T1000 (cell line): ENCODE measurements at places on chromosomes 11 and 22.

DNA sequence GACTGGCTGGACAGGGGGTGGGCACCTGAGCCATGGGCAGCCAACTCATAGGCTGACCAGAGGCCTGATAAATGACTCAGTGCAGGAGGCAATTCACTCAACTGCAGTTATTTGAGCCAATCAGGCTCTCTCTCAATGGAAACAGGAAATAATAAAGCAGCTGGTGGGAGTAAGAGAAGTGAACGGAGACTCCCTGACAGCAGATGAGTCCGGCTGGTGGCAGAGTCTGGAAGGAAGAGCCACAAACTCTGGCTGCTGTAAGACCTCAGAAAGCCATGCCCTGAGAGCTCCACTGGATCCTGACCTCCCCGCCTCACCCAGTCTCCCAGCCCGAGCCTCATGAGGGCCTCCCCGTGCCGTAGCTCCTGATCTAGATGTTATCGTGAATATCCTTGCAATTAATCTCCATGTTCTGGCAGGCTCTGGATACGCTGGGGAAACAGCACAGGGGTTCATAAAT, 69.8 kb downstream of the TRIM29 start:
- DNase-seq = no peak

- peak; percentile 49 for DNase-seq
Observed at GRCh38 chr22:27115816-27116256, 458.4 kb downstream of the MIAT start.

- peak; percentile 2 for DNase-seq
Observed at GRCh38 chr11:23789938-23790371, 706.9 kb upstream of the LUZP2 start.

- no peak for DNase-seq
Observed at GRCh38 chr22:27019827-27020226, 362.4 kb downstream of the MIAT start.

DNA sequence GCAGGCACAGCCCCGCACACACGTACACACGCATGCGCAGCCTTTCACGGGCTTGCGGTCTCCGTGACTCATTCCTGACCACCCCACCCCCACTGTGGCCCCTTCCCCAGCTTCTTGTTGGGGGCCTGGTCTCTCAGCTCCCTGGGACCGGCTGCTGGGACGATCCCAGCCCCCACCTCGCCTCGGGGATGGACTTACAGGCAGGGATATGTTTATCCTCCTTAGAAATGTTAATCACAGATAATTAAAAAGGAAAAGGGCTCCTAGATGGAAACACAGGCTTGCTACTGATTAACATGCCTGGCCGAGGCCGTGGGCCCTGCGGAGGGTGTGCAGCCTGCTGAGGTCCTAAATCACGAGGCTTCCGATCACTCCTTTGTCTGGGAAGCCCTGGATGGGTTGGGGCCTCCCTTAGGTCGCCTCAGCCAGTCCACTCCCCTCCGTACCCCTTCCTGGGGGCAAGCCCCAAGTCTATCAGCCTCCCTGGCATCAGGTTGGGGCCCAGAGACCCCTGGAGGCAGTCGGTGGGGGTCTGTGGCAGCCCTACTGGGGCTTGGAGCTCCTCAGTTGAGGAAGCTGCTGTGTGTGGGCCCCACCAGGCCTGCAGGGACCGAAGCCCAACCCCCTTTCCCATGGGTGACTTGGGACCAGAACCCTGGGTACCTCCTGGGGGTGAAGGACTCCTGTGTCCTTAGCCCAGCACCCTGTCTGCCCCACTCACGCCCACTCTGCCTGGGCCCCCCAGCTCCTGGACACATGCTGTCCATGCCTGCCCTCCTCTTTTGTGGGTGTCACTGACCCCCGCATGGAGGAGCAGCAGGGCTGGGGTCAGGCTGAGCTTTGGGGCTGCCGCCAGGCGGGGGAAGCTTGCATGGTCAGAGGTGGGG, 20.6 kb downstream of the TSPAN4 start:
- no peak for DNase-seq

GRCh38 chr22:29230972-29231875, 25.5 kb downstream of the EMID1 start:
- DNase-seq = no peak

DNA sequence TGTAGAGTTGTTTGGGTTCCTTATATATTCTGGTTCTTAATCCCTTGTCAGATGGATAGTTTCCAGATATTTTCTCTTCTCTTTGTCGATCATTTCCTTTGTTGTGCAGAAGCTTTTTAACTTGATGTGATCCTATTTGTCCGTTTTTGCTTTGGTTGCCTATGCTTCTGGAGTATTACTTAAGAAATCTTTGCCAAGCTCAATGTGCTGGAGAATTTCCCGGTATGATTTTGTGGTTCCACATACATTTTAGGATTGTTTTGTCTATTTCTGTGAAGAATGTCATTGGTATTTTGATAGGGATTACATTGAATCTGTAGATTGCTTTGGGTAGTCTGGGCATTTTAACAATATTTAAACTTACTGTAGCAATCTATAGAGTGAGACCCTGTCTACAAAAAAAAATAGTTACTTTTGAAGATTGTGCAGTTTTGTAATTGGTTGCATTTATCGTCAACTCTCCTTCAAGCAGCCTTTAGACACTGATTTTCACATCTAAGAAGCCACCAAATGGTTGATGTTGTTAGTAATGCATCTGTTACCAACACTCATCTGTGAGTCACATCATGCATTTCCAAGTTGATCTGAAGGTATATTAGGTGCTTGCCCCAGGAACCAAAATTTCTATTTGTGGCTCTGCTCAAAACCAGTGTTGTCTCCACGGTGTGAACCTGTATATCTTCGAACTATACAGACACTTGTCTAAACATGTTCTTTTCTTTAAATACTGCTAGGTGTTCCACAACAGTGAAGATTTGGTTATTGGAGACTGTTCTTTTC, 21.4 kb downstream of the XRCC6 start:
- DNase-seq = no peak

DNA sequence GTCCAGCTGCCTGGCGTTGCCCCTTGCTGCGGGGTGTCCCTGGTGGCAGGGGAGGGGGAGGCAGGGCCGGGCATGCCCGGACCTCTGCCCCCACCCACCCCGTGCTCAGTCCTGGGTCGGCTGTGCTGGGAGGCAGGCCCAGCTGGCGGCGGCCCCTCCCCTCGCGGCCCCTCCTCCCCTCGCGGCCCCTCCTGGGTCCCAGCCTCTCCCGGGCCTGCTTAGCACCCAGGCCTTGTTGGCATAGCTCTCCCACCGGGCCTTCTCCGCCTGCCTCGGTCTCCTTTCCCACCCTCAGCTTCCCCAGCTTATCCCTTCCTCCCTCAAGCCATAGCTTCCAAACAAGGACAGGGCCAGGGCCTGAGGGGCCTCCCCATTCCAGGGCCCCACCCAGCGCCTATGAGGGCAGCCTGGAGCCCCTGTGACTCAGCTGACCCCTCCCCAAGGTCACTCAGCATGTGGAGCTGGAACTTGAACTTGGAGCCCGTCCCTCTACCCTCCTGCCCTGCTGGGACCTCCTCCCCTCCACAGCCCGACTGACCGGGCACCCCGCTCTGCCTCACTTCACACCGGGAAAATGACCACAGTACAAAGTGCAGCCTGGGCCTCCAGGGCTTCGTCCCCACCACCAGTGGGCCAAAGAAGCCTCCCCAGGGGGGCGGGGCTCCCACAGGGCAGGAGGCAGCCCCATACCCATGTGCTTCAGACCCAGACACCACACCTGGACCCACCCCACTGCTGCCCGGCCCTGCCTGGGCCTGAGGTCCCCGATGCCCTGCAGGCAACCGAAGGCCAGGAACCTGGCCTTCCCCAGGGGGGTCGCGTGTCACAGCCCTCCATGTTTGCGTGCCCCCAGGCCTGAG, 1.2 kb downstream of the EPS8L2 start:
- DNase-seq = no peak

DNA sequence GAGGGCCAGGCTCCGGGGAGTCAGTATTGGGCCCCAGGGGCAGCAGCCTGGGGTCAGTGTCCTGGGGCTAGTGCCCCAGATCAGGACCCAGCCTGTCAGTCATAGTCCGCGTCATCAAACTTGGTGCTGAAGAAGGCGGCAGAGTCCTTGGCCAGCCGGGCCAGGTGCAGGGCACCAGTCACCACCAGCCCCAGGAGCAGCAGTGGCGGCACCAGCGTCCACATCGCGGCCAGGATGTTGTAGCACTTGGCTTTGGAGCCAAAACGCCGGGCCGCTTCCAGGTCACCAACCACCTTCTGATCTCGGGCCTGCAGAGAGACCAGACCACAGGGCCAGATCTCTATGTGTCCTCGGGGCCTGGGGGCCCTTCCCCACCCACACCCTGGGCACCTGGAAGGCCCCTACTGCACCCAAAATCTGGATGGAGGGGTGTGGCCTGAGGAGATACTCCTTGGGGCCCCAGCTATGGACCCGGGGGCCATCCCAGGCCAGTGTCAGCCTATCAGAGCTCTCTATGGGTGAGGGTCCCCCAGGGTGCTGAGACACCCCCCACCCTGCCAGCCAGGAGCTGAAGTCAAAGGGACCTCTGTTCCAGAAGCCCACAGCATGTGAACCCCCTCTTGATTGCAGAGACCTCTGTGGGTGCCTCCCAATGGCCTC, 790 bp downstream of the IFITM5 start:
- DNase-seq = no peak

DNA sequence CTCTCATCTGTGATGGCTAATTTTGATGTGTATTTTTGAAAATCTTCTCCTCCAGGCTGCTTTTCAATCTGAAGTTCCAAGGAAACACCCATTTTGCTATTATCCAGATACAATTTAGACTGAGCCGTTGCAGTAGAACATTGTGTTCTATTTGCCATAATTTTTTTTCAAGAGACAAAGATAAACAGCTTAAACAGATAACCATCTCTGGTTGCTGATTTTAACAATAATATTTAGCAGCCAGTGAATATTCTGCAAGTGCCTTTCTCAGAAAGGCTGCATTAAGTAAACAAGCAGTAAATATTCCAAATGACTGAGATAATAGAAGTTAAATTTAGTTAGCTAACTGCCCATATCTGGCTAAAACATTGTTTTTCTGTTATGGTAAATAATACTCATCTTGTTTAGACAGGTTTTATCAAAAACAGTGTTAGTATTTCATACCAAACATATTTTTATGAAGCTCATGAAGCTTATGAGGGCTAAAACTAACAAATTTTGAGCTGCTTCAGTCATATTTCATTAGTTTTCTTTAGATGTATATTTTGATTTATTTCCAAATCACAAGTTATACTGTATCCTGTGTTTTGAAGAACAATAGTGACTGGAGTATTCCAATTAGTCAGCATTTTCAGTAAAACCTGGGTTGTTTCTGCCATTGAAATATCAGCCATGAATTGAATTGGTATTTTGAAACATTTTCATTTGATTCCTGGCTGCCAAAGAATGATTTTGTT, 206.7 kb downstream of the SBF2 start:
- no peak for DNase-seq

- DNase-seq = no peak
Observed at GRCh38 chr22:28557184-28557583, 122.5 kb downstream of the TTC28 start.

DNA sequence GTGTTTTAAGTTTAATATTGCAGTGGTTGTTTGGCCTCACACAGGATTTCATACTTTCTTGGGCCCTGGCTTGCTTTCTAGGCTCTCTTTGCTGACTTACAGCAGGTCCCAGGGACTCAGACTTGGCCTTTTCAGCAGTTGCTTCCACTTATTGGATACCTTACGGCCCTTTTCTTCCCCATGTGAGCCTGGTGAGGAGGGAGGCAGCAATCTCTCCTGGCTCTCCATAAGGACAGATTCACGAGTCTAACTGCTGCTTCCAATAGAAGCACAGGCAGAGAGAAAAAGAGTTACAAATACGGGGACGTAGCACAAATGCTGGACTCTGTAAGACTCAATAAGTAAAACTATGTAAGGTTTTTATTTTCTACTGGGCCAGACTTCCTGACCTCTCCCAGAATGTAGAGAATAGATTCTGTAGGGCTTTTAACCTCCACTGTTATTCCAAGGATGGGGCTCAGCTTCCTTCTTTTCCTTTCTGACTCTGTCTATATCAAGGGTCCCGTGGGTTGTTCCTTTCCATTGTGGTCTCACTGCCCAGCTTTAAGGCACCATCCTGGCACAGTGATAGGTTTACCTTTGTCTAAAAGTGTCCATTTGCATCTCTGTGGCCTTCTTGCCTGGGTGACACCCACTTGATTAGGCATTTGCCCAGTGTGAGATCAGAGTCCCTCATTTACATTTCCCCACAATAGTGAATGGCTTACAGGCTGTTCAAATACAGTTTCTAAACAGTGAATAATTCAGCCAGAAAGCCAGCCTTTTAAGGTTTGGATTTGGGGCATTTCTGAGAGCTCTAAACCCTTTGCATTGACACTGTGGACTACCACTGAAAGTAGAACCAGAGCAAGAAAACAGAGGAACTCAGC, 92.8 kb downstream of the RASSF10 start:
- no peak for DNase-seq
